ENCODE measurements at places on chromosomes 3 and 15.

GRCh38 chr3:30135190-30135589, 471.2 kb upstream of the TGFBR2 start:
- DNase-seq = peak; percentile 17

DNA sequence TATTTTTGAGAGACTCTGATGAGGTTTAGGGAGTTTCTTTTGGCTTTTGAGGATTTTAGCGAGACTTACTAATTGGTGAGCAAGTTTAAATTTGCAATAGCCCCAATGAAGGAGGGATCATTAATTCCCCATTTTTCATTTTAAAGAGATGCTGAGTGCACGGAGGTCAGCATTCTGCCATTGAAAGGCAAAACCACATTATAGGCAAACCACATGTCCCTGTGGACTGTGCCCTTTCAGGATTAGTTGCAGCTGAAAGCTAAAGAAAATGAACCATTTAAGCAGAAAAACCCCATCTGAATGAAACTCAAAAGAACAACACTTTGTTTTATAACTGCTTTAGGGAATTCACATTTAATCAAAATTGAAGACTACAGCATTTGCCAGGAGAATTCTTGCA, 246.5 kb downstream of the PDZRN3 start:
- DNase-seq = no peak

- DNase-seq = no peak
These were observed 121.9 kb upstream of the STAC start for GRCh38 chr3:36258421-36258820.

DNA sequence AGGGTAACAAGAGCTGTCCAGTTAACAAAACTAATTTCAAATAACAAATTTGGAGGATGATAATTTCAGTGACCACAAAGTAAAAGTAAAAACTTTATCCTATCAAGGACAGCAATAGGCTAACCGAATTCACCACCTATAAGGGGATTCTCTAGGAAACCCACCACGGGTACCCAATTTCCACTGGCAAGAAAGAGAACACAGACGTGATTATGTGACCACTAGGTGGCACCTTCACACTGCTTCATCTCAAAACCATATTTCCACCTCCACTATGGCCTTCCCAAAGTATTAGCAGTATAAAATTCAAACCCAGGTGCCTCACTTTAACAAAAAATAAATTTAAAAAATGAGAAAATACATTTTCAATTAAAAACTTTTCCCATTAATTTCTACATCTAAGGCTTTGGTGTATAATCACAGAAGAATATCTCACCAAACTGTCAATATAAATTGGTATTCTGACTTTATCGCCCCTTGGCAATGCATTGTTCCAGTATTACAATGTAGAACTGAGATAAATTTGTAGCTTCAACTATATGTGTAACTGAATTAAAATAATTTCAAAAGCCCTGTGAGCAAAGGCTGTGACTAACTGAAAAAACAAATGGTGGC, 96.5 kb downstream of the FSIP1 start:
- peak; percentile 13 for DNase-seq

GRCh38 chr15:77387365-77388105, 32.4 kb downstream of the PEAK1 start:
- DNase-seq = no peak
